ENCODE measurements at places on chromosomes 16 and 17. TPM values are rescaled to one million over a fixed set of nuclear protein-coding genes. Genes with fewer than 3 reads are reported as not detected.
A peak's percentile ranks its signal among the peaks of the same experiment; 100 is the strongest.

The GJD3 gene
- not detected for total RNA-seq

The TMEM95 gene
- not detected for total RNA-seq

The SLC13A2 gene
- not detected for total RNA-seq

The FNDC8 gene
- total RNA-seq = not detected

The CA10 gene
- not detected for total RNA-seq

The FUS gene
- total RNA-seq = 489 TPM

The TBC1D3H gene
- not detected for total RNA-seq

The EMP2 gene
- not detected for total RNA-seq

The CACNG3 gene
- not detected for total RNA-seq

The SEPTIN12 gene
- total RNA-seq = not detected

The HYDIN gene
- total RNA-seq = not detected

The EIF3CL gene
- 50.9 TPM for total RNA-seq

The KRT39 gene
- total RNA-seq = not detected

DNA sequence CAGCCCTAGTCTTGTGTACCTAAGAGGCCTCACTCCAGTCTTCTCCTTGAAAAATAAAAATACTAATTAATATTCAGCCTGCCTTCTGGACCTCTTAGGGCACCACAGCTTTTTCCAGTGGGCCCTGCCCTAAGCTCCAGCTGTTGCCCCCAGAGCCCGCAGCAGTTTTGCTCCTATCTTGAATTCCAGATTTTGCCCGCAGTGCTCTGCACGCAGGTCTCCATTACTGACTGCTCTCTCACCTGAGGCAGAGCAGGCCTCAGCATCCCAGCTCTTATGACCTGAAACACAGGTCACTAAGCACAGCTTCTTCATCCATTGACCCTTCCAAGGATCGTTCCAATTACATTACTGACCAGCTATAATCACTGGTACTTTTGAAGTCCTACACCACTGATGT lies 28.4 kb upstream of the NAGLU start:
- H3K4me1 ChIP-seq = no peaks in the 10 kb centered on the region
- H3K4me3 ChIP-seq = no peak overlapping the region
- no peaks in the 10 kb centered on the region for H3K36me3 ChIP-seq
- H3K27me3 ChIP-seq = no peaks in the 10 kb centered on the region
- DNase-seq = no peak
- no peak overlapping the region for H3K27ac ChIP-seq

DNA sequence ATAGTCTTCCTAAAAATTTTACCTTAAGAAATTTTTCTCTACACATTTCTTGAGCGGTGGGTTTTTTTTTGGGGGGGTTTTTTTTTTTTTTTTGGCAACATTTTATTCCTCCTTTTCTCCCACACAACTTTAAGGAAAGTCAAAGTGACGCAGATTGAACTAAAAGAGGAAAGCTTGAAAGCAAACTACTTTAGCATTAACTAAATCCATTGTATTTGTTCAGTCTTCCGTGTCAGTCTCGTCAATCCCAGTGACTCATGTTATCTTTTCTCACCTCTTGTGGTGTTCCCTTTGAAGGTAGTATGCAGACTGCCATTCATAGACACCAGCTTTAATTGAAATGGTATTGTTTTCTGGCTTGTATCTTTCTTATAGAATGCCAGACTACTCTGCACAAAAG lies 39.3 kb downstream of the TADA2A start:
- peaks cover 5% of the 10 kb centered on the region for H3K4me1 ChIP-seq
- H3K4me3 ChIP-seq = no peak overlapping the region
- H3K27ac ChIP-seq = no peak overlapping the region
- no peaks in the 10 kb centered on the region for H3K27me3 ChIP-seq
- no peak for DNase-seq

- H3K27me3 ChIP-seq = peaks cover 5% of the 10 kb centered on the region
- no peak overlapping the region for H3K4me3 ChIP-seq
- no peaks in the 10 kb centered on the region for H3K36me3 ChIP-seq
- no peak overlapping the region for H3K27ac ChIP-seq
- peaks cover 6% of the 10 kb centered on the region for H3K4me1 ChIP-seq
Observed at GRCh38 chr17:47240806-47241205, 12.8 kb upstream of the ITGB3 start.

DNA sequence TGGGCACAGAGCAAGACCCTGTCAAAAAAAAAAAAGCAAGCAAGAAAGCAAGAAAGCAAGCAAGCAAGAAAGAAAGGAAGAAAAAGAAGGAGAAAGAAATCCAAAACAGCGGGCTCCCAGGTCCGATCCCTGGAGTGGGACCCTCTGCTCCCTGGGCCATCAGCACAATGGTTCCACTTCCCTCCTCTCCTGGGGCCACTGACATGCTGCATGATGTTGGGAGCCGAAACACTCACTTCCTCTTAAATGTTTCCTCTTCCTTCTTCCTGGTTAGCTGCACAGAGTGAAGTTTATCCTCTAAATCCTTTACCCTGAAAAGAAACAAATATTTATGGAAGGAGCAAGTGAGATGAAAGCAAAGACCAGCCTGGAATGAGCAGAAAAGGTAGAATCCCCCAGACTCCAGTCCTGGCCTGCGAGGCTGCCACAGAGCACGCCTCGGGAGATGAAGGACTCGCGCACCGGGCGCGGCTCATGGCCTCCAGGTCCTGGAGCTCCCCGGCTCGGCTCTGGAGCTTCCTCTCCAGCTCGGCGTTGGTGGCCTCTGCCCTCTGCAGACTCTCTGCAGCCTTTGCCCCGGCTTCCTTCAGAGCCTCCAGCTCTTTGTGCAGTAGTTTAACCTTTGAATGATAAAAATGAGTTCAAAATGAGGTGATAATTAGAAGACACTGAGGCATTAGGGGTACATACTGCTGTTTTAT lies 19.0 kb downstream of the CCDC57 start:
- H3K27me3 ChIP-seq = no peaks in the 10 kb centered on the region
- no peak overlapping the region for H3K4me3 ChIP-seq
- DNase-seq = no peak
- no peak overlapping the region for H3K27ac ChIP-seq
- H3K36me3 ChIP-seq = peaks cover 30% of the 10 kb centered on the region

DNA sequence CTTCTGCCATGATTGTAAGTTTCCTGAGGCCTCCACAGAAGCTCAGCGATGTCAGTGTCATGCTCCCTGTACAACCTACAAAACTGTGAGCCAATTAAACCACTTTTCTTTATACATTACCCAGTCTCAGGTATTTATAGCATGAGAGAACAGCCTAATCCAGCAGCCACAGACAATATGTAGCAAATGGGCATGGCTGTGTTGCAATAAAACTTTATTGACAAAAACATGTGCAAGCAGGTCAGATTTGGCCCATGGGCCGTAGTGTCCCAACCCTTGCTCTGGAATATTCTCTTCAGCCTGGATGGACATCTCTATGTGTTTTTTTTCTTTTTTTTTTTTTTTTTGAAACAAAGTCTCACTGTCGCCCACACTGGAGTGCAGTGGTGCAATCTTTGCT lies 60.9 kb upstream of the EEF2KMT start:
- no peak overlapping the region for H3K27ac ChIP-seq
- no peaks in the 10 kb centered on the region for H3K4me1 ChIP-seq
- H3K36me3 ChIP-seq = no peaks in the 10 kb centered on the region
- no peak overlapping the region for H3K4me3 ChIP-seq
- peaks cover 2% of the 10 kb centered on the region for H3K27me3 ChIP-seq
- DNase-seq = no peak

DNA sequence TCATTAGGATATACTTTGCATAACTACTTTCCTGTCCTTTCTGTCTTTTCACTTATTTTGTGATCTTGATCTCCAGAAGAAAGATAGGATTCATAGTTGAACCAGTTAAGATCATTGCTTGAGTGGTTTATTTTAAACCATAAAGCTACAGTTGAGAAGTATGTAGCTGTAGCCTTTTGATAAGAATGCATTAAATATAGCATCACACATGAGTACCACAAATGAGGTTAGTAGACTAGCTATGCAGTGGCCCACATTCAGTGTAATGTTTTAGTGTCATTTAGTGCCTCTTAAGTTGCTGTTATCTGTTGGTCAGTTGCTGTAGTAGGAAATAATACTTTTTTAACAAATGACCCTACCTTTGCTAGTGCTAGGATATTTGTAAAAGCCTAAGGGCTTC lies 1.3 kb downstream of the NLK start:
- no peak overlapping the region for H3K27ac ChIP-seq
- no peaks in the 10 kb centered on the region for H3K36me3 ChIP-seq
- no peaks in the 10 kb centered on the region for H3K27me3 ChIP-seq
- no peak for DNase-seq
- H3K4me3 ChIP-seq = no peak overlapping the region

- H3K27ac ChIP-seq = no peak overlapping the region
- no peak overlapping the region for H3K4me3 ChIP-seq
- peaks cover 4% of the 10 kb centered on the region for H3K4me1 ChIP-seq
- DNase-seq = no peak
Observed at GRCh38 chr17:29021226-29021625, 15.4 kb upstream of the SEZ6 start.

- no peaks in the 10 kb centered on the region for H3K27me3 ChIP-seq
- no peak for DNase-seq
- H3K4me1 ChIP-seq = peaks cover 12% of the 10 kb centered on the region
- no peak overlapping the region for H3K4me3 ChIP-seq
Observed at GRCh38 chr16:68361485-68361884, 50.7 kb downstream of the PRMT7 start.

DNA sequence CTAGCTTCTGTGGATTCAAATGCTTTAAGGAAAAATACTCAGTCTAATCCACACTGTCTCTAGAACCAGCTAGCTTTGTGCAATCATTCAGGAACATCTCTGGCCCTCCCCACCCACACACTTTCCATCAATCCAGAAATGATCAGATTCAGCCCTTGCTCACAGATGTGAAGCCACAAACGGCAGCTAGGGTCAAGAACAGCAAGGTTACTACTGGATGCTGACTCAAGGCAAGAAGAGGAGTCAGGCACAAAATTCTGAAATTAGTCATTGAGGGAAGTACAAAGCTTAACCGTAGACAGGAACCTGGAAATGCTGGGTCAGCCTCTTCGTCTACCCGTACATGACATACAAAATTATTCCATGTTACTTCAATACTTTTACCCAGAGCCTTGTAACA lies 174.6 kb downstream of the CDH13 start:
- peak; percentile 53 for DNase-seq
- H3K4me1 ChIP-seq = peaks cover 11% of the 10 kb centered on the region
- no peaks in the 10 kb centered on the region for H3K36me3 ChIP-seq
- H3K27me3 ChIP-seq = peaks cover 5% of the 10 kb centered on the region
- no peak overlapping the region for H3K27ac ChIP-seq

DNA sequence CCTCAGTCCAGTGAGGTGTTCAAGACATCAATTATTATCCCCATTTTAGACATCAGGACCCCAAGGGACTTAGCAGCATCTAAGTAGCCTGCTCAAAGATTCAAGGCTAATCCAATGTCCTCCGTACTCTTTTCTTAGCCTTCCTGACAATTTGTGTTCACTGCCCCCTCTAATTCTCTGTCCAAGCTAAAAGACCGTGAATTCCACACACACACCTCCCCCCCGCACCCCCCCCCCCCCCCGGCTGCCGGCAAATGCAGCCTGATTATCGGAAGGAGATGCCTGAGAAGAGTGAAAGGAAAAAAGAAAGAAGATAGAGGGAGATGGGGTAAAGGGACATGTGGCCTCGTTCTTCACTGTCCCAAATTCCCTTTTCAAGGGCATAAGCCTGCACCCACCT lies 58.1 kb upstream of the NLK start:
- no peaks in the 10 kb centered on the region for H3K36me3 ChIP-seq
- H3K27me3 ChIP-seq = peaks cover 8% of the 10 kb centered on the region
- H3K27ac ChIP-seq = no peak overlapping the region
- no peak for DNase-seq
- no peak overlapping the region for H3K4me3 ChIP-seq

- peaks cover 2% of the 10 kb centered on the region for H3K36me3 ChIP-seq
- H3K27ac ChIP-seq = no peak overlapping the region
- no peaks in the 10 kb centered on the region for H3K4me1 ChIP-seq
Observed at GRCh38 chr17:47470836-47471235, 60.1 kb upstream of the NPEPPS start.

- peaks cover 17% of the 10 kb centered on the region for H3K27me3 ChIP-seq
- H3K4me1 ChIP-seq = no peaks in the 10 kb centered on the region
- no peak overlapping the region for H3K4me3 ChIP-seq
- no peak for DNase-seq
- H3K36me3 ChIP-seq = no peaks in the 10 kb centered on the region
Observed at GRCh38 chr17:13415871-13416416, 185.8 kb downstream of the HS3ST3A1 start.

GRCh38 chr16:20214401-20214800 lies 112.9 kb downstream of the GP2 start:
- no peak overlapping the region for H3K4me3 ChIP-seq
- peaks cover 5% of the 10 kb centered on the region for H3K27me3 ChIP-seq

- peaks cover 1% of the 10 kb centered on the region for H3K27me3 ChIP-seq
- no peak for DNase-seq
- no peak overlapping the region for H3K4me3 ChIP-seq
- H3K4me1 ChIP-seq = no peaks in the 10 kb centered on the region
- no peak overlapping the region for H3K27ac ChIP-seq
Observed at GRCh38 chr17:75418531-75418930, 13.1 kb upstream of the GRB2 start.

DNA sequence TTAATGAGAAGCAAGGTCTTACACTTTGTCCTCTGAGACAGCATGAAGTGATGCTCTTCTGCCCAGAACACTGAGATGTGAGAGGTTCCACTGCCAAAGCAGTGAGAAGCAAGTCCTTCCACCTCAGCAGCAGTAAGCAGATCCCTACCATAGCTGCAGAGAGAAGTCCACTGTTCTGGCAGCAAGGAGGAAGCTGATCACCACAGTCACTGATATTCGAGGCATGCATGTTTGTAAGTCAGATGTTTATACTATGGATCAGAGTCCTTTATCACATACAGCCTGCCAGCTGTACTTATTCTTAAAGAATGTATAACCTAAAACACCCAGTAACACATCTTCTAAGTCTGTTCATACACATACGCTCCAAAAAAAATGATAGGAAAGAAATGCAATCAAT lies 18.2 kb upstream of the METTL2A start:
- peaks cover 15% of the 10 kb centered on the region for H3K27me3 ChIP-seq
- no peaks in the 10 kb centered on the region for H3K36me3 ChIP-seq
- no peaks in the 10 kb centered on the region for H3K4me1 ChIP-seq

- no peaks in the 10 kb centered on the region for H3K36me3 ChIP-seq
- peaks cover 22% of the 10 kb centered on the region for H3K27me3 ChIP-seq
- no peak for DNase-seq
- H3K27ac ChIP-seq = no peak overlapping the region
- peak overlapping the region; percentile 37 for H3K4me3 ChIP-seq
Observed at GRCh38 chr16:56616608-56617211, 8.3 kb downstream of the MT2A start.

- peak overlapping the region; percentile 97 for H3K4me3 ChIP-seq
- no peak for DNase-seq
- H3K27ac ChIP-seq = peak overlapping the region; percentile 53
- H3K36me3 ChIP-seq = peaks cover 19% of the 10 kb centered on the region
- H3K27me3 ChIP-seq = no peaks in the 10 kb centered on the region
- H3K4me1 ChIP-seq = peaks cover 16% of the 10 kb centered on the region
Observed at GRCh38 chr17:19379361-19380065, 1.2 kb downstream of the MAPK7 start.

GRCh38 chr17:16997514-16998429 lies 25.9 kb upstream of the TNFRSF13B start:
- no peaks in the 10 kb centered on the region for H3K4me1 ChIP-seq
- no peak overlapping the region for H3K27ac ChIP-seq
- H3K27me3 ChIP-seq = no peaks in the 10 kb centered on the region
- no peak for DNase-seq
- H3K4me3 ChIP-seq = no peak overlapping the region
- H3K36me3 ChIP-seq = no peaks in the 10 kb centered on the region

GRCh38 chr16:85316944-85317343 lies 204.7 kb upstream of the CIBAR2 start:
- H3K4me3 ChIP-seq = no peak overlapping the region
- no peak overlapping the region for H3K27ac ChIP-seq
- H3K27me3 ChIP-seq = no peaks in the 10 kb centered on the region
- no peaks in the 10 kb centered on the region for H3K36me3 ChIP-seq
- no peak for DNase-seq

- H3K4me1 ChIP-seq = no peaks in the 10 kb centered on the region
- DNase-seq = no peak
- no peak overlapping the region for H3K4me3 ChIP-seq
- no peaks in the 10 kb centered on the region for H3K27me3 ChIP-seq
Observed at GRCh38 chr17:18122990-18123753, 14.6 kb downstream of the MYO15A start.
